ENCODE measurements at places on chromosomes 2 and 18. TPM values are rescaled to one million over a fixed set of nuclear protein-coding genes. Genes with fewer than 3 reads are reported as not detected.

- no peak for DNase-seq
These were observed 371.8 kb upstream of the SLC14A2 start for GRCh38 chr18:45243340-45244110.

- no peak for DNase-seq
These were observed 277.7 kb upstream of the MAP2 start for GRCh38 chr2:209145941-209146681.

The SAG gene
- total RNA-seq, result not detected

GRCh38 chr18:32201948-32202672, 12.3 kb downstream of the MEP1B start:
- DNase-seq, result no peak

- no peak for DNase-seq
These were observed 107.1 kb downstream of the NFATC1 start for GRCh38 chr18:79502782-79503181.

- no peak for DNase-seq
These were observed 14.8 kb downstream of the ERBB4 start for GRCh38 chr2:212523756-212524155.

The ACVR1 gene
- total RNA-seq, result 20.6 TPM

GRCh38 chr18:77223653-77224052, 26.0 kb upstream of the GALR1 start:
- no peak for DNase-seq

The NBAS gene
- total RNA-seq, result 44.6 TPM

DNA sequence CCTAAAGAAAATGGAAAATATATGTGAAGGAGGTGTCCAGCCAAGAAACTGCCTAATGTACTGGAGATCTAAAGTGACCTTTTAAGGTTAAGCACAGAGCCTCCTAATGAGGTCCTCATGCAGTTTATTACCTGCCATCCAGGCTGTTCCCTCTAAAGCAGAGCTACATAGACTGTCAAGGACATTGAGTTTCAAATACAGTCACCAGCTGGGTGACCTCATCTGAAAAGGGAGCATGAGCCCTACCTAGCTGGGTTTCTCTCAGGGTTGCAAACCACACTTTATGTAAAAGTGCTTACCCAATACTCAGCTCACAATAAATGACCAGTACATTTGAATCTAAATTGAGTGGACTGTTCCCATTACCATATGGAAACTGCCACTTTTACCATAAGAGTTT, 65.4 kb upstream of the CTNNA2 start:
- DNase-seq, result no peak

- DNase-seq, result no peak
These were observed 106.3 kb upstream of the SULT1C3 start for GRCh38 chr2:108133457-108133856.

The SMPD4 gene
- total RNA-seq, result 140 TPM

- DNase-seq, result no peak
These were observed 103.8 kb upstream of the ALKAL2 start for GRCh38 chr2:391696-392095.

The SKOR2 gene
- not detected for total RNA-seq

GRCh38 chr2:5740053-5740452, 47.9 kb downstream of the SOX11 start:
- no peak for DNase-seq

The KRCC1 gene
- total RNA-seq, result 12.9 TPM

Data from suprapubic skin (tissue), 4 donors.